Fibroblast of skin of right biceps (primary cell): ENCODE measurements at places on chromosomes 3 and 15.

GRCh38 chr3:119673875-119674274 lies 3.3 kb downstream of the COX17 start:
- no peak for DNase-seq

- DNase-seq: no peak
Observed at GRCh38 chr3:10142707-10143560, 1.4 kb downstream of the VHL start.

DNA sequence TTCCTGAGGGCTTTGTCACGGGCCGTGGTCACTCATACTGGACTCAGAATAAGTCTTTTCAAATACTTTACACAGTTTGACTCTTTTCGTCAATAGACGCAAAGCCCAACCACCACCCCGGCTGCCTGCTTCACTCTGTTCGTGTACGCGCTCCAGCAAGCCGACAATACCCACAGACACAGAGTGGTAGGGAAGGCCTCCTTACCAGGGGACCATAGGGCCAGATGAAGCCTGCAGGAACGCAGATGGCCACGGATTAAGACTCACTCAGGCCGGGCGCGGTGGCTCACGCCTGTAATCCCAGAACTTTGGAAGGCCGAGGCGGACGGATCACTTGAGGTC lies 29.7 kb downstream of the EFCAB12 start:
- no peak for DNase-seq

GRCh38 chr3:179464323-179465092 lies 13.2 kb upstream of the GNB4 start:
- DNase-seq: no peak

DNA sequence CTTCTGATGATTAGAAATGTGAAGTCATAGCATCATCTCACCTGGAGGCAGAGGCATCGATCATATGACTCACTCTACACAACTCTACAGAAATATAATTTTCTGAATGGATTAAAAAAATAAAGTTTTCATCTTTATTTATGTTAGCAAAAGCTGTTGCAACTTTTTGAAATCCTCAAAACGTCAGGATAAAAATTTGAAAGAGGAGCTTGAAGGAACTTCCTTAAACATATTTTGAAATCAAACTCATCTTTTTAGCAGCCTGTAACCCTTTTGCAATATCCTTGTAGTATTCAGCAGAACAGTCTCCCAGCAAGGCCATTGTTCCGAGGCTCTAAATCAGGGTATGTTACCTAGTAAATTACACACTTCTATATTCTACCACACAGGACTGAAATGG lies 985.4 kb downstream of the PLOD2 start:
- DNase-seq: no peak

GRCh38 chr3:52222319-52223221 lies 2.9 kb downstream of the TLR9 start:
- DNase-seq: no peak

- peak; percentile 77 for DNase-seq
Observed at GRCh38 chr3:48435774-48436476, 4.0 kb downstream of the CCDC51 start.

DNA sequence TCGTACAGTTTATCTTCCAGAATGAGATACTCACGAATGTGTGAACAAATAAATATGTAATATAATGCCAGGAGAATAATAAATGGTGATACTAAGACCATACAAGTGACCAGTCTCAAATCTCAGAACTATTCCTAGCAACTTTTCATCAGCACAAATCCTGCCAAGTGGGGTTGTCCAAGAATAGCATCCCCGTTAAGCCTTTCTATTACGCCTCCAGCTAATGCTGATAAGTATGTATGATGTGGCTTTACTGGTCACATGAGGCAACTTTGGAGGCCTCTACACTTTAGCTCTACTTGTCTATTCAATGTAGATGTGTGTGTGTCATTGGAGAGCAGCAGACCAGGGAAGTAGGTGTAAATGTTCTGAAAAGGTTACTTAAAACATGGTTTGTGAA lies 129.5 kb downstream of the KCNMB2 start:
- no peak for DNase-seq

- DNase-seq: no peak
Observed at GRCh38 chr15:60554494-60554893, 75.6 kb upstream of the ICE2 start.

DNA sequence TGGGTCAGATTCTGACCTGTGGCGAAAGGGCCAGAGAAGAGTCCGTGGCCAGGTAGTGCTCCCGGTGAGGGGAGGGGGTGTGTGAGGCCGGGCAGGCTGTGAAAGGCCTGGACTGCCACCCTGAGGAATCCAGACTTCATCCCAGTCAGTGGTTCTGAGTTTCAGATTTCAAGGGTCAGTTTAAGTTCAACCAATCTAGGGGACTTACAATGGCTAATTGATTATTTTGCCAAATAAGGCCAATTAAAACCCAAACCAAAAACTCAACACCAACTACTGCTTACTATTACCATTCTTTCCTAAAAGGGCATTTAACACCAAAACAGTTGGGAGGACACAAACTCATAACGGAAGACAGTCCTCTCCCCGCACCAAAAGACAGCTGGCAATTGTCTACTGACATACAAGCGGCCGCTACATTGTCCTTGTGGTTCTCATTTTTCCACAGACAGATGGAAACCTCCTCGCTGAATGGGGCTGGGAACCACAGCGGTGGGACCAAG lies 30.5 kb downstream of the TMEM44 start:
- no peak for DNase-seq

- DNase-seq: no peak
Observed at GRCh38 chr15:80736560-80736959, 41.5 kb downstream of the ABHD17C start.

DNA sequence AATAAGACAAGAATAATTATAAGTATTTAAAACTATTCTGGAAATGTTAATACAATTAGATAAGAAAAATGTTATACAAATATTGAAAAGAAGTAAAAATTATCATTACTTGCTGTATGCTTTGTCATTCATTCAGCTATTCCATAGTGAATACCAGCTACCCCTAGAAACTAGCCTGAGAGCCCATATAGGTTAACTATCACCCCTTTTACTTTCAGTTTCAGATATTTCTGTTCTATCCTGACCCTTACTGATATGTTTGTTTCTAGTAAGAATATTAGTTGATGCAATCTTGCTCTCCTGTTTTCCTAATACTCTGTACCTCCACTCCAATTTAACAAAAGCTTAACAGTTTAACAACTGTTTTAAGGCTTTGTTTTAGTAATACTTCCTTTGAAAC lies 31.6 kb downstream of the FAM227B start:
- DNase-seq: no peak

DNA sequence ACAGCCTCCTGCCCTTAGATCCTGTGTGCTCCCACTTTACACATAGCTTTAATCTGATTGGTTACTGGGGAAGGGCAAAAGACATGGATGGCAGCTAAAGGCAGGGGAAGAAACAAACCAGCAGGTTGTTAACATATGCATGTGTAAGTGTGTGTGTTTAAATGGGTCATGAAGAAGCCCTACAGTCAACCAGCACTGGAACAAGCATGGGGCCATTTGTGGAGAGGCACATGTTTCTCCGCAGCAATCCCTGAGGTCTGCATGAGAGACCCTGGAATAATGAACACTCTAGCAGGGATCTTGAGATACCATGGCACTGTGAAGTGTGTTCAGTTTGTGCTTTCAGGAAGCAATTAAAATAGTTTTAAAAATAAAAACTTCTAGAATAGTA lies 6.0 kb downstream of the KLF13 start:
- DNase-seq: no peak

DNA sequence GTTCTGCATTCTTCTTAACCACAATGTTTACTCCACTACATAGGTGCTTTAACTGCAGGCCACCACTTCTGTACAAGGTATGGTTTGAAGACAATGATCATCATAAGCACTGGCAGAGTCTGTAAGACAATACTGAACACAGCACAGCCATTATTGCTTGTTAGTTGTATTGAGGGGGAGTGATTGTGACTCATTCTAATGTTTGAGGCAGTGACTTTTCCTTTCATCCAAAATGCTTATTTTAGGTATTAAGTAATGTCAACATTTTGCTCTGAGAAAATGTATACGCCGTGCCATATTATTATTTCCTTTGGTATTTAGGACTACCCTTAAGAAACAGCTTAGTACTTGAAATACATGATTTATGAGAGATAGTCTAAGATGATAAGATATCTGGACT lies 618.2 kb upstream of the ZNF717 start:
- peak; percentile 54 for DNase-seq

GRCh38 chr3:182937293-182938051 lies 42.9 kb downstream of the DCUN1D1 start:
- DNase-seq: no peak

DNA sequence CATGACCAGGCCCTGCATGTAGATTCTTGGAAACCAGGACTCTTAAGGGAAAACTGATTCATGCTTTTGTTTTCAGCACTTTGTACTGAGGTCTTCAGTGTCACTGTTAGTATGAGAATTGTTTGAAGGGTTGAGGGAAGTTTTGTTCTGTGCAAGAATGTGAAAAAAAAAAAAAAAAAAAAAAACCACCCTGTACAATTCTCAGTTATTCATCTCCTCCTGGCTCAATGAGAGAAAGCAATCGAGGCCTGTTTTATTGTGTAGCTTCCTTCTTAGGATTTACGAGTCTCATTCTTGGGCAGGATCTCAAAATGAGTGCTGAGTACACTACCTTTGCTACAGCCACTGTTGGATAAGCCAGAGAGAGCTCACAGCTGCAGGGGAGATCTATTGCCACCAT lies 469.5 kb downstream of the CNTN4 start:
- DNase-seq: no peak

DNA sequence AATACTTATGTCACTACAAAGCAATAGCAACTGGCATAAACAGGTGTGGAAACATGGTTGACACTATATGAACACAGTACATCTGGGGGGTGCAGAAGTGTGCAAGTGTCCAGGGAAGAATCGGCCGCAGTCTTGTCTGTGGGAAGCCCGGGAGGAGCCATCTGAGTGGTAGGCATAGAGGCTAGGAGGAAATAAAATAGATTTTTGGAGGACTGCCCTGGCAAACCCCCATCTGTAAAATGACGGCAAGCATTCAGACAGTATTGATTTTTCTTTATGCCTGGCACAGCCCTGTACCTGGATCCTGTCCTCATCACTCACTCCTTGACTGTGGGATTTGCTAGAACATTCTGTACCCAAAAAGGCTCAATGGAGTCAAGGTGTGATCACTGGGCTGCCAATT lies 31.3 kb downstream of the THSD4 start:
- no peak for DNase-seq

GRCh38 chr15:90750186-90750585 lies 33.0 kb downstream of the BLM start:
- DNase-seq: no peak

DNA sequence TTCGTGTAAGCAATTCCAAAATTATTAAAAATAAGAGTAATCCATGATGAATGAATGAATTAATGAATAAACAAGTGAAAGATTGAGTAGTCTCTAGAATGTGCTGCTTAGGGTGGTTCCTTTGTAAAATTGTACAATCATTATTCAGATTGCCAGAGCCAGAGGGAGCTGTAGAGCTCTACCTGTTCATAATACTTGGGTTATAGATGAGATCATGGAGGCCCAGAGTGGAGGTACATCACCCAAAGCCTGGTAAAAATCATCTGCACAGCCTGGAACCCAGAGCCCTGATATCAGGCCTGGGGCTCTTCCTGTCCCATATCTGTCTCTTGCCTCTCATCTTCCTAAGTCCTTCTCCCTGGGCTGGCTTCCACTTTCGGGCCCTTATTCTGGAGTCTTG lies 297.2 kb downstream of the RPLP1 start:
- no peak for DNase-seq

GRCh38 chr15:68034081-68034480 lies 20.0 kb upstream of the PIAS1 start:
- DNase-seq: no peak

GRCh38 chr3:6709178-6709577 lies 151.7 kb upstream of the GRM7 start:
- no peak for DNase-seq

DNA sequence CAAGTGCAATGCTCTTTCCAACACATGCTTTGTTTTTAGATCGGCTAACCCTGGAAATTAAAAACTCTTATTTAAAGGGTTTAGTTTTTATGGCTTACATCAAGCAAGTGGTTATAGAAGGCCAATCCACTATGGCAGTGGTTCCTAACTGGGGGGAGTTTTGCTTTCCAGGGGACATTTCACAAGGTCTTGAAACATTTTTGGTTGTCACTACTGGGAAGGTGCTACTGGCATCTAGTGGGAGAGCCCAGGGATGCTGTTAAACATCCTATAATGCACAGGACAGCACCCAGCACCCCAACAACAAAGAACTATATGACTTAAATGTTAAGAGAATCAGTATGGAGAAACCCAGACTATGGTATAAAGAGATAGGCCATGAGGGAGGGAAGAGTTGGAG lies 439.0 kb downstream of the NTRK3 start:
- DNase-seq: peak; percentile 18

DNA sequence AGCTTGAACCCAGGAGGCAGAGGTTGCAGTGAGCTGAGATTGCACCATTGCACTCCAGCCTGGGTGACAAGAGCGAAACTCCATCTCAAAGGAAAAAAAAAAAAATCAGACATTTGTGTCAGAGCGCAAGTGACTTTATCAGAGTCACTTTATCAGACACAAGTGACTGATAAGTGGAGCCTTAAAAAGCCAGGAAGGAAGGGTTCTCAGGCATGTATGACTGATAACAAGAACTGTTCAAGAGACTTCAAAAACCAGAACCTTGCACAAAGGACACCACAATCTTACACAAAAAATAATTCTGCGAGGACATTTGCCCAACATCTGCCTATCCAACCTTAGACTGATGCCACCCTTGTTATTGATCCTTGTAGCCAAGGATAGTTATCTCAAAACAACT lies 13.3 kb upstream of the CFAP44 start:
- DNase-seq: no peak

GRCh38 chr15:79775821-79776220 lies 121.0 kb downstream of the MTHFS start:
- no peak for DNase-seq

- DNase-seq: no peak
Observed at GRCh38 chr3:13785351-13785750, 94.5 kb downstream of the WNT7A start.

DNA sequence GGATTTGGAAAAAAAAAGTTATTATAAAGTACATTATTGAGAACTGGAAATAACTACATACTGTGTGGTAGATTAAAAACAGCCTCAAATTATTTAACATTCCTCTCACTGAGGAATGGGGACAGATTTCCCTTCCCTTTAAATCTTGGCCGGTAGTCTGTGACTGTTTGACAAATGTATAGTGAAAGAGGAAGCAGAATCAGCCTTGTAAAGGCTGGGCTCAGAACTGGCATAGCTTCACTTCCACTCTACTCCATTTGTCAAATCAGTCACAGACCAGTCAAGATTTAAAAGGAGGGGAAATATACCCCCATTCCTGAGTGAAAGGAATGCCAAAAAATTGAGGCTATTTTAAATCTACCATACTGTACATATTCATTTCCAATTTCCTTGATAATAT lies 18.2 kb upstream of the B4GALT4 start:
- DNase-seq: no peak

DNA sequence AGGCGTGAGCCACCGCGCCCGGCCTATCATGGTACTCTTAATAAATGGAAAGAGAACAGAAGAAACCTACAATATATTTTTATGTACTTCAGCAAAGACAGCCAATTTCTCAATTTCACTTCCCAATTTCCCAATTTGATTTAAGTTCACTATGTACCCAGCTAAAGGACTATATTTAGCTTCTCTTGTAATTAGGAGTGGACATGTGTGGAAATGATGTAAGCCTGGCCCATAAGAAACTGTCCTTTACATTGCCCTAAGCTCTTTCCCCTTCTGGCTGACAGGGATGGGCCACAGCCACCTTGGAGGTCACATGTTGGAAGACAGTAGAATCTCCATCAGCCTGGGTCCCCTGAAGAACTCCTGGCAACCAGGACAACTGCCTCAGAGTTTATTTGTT lies 6.2 kb downstream of the TMEM39A start:
- DNase-seq: no peak

GRCh38 chr3:20503394-20504082 lies 317.5 kb upstream of the SGO1 start:
- no peak for DNase-seq
